ENCODE measurements at places on chromosomes 2 and 18.

- DNase-seq = no peak
These were observed 24.1 kb downstream of the USP40 start for GRCh38 chr2:233542507-233542906.

GRCh38 chr2:142605421-142605820 lies 272.0 kb upstream of the KYNU start:
- DNase-seq = no peak

DNA sequence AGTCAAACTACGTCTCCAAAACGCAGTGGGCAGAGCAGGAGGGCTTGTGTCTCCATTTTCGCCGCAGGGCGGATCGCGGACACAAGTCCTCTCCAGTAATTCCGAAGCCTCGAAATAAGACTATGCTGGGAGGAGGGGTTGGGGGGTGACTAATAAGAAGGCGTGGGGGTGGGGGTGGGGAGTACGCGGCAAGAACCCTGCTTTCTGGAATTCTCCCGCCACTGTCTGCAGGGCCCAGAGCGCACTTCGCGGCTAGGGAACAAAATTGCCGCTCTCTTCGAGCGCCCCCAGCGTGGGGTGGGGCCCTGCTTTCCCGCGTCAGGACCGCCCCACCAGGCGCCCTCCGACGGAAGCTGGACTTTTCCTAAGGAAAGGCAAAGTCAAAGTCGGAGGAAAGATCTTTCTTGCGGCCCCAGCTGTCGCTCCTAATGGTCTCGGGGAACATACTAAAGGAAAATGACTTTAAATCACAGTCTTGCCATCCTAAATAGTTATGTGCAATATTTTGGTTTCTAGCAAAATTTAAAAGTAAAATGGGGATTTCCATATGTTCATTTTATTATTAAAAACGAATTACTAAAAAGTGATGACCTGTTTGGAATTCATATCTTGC lies 11.9 kb downstream of the NR4A2 start:
- no peak for DNase-seq

DNA sequence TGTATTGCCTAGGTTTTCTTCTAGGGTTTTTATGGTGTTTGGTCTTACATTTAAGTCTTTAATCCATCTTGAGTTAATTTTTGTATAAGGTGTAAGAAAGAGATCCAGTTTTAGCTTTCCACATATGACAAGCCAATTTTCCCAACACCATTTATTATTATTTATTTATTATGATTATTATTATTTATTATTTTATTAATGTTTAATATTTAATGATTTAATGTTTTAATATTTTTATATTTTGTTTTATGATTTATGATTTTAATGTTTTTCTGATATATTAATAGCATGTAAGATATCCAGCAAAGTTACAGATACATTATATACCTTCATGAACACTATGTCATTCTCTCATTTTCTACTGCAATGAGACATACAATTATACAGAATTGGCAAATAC lies 1082.0 kb downstream of the DSC3 start:
- DNase-seq = no peak

- no peak for DNase-seq
These were observed 54.2 kb downstream of the CERS6 start for GRCh38 chr2:168510125-168510756.

- no peak for DNase-seq
These were observed 258.7 kb downstream of the CLIP4 start for GRCh38 chr2:29373870-29374269.

GRCh38 chr2:178324077-178324476 lies 126.9 kb downstream of the PRKRA start:
- DNase-seq = peak; percentile 36

- DNase-seq = no peak
These were observed 75.6 kb downstream of the AAK1 start for GRCh38 chr2:69567909-69568300.

DNA sequence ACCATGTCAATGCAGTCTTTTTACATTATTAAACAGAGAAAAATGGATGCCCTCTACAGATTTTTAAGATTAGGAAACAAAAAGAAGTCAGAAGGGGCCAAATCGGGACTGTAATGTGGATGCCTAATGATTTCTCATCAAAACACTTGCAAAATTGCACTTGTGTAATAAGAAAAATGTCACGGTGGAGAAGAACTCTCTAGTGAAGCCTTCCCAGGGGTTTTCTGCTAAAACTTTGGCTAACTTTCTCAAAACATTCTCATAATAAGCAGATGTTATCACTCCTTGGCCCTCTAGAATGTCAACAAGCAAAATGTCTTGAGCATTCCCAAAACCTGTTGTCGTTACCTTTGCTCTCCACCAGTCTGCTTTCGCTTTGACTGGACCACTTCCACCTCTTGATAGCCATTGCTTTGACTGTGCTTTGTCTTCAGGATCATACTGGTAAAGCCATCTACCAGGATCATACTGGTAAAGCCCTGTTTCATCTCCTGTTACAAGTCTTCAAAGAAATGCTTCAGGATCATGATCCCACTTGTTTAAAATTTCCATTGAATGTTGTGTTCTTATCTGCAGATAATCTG lies 226.8 kb downstream of the TNS1 start:
- no peak for DNase-seq

- no peak for DNase-seq
These were observed 214.4 kb upstream of the HS6ST1 start for GRCh38 chr2:128533101-128533500.
